Activated CD4-positive, alpha-beta memory T cell treated with anti-CD3 and anti-CD28 coated beads, Interleukin-2, amount 10 ng/mL, durations not matched to agents 7 days and 5 days (primary cell): ENCODE measurements at places on chromosomes 11 and 22. TPM values are rescaled to one million over a fixed set of nuclear protein-coding genes. Genes with fewer than 3 reads are reported as not detected.
A peak's percentile ranks its signal among the peaks of the same experiment; 100 is the strongest.

Gene C2CD3
- total RNA-seq = 30.8 TPM

Gene CRYBB2
- not detected for total RNA-seq

Gene HBB
- not detected for total RNA-seq

Gene DGAT2
- total RNA-seq = 1.5 TPM

Gene KRTAP5-8
- not detected for total RNA-seq

Gene SLC22A6
- not detected for total RNA-seq

Gene MS4A18
- not detected for total RNA-seq

- H3K4me3 ChIP-seq = no peak overlapping the region
- H3K36me3 ChIP-seq = no peaks in the 10 kb centered on the region
- H3K4me1 ChIP-seq = no peaks in the 10 kb centered on the region
- no peak for DNase-seq
- H3K27ac ChIP-seq = no peak overlapping the region
These were observed 15.3 kb upstream of the TRIM29 start for GRCh38 chr11:120153221-120153620.

- no peak overlapping the region for H3K27ac ChIP-seq
- H3K4me1 ChIP-seq = no peaks in the 10 kb centered on the region
- H3K27me3 ChIP-seq = no peaks in the 10 kb centered on the region
These were observed 167.9 kb upstream of the UBASH3B start for GRCh38 chr11:122487669-122488068.

DNA sequence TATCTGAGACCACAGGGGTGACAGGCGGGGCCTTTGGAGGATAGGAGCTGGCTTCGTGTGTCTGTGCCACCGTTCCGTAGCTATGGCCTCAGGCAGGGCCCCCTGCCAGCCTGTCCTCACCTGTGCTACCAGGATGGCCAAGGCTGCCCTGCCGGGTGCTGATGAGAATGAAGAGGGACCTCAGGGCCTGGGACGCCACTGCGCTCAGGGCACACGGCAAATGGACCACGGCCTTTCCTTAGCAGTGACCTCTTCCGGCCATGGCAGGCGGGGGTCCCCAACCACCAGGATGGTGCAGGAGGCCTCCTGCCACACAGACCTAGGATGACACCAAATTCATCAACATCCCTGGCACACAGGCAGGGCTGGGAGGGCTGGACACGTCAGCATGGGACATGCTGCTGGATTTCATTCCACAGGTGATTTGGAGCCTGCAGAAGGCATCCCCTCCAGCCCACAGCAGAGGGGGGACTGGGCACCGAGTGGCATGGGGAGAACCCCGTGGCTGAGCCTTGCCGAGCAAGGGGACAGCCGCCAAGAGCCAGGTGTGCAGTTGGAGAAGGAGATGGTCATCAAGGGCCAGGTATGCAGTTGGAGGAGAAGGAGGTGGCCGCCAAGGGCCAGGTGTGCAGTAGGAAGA is 1321.0 kb downstream of the BRD1 start:
- no peaks in the 10 kb centered on the region for H3K27me3 ChIP-seq
- H3K4me1 ChIP-seq = no peaks in the 10 kb centered on the region
- no peaks in the 10 kb centered on the region for H3K36me3 ChIP-seq
- H3K27ac ChIP-seq = no peak overlapping the region
- H3K4me3 ChIP-seq = no peak overlapping the region
- DNase-seq = no peak

DNA sequence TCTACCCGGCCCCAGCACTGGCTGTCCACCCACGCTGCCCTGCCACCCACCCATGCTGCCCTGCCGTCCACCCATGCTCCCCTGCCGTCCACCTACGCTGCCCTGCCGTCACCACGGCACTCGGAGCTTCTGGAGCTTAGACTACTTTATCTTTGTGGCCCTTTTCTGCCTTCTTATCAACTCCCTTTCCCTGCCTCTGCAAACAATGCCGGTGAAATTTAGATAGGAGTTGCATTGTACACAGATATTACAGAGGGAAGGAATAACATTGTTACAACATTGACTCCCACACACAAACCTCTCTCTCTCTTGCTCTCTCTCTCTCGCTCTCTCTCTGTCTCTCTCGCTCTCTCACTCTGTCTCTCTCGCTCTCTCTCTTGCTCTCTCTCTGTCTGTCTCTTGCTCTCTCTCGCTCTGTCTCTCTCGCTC is 33.7 kb upstream of the BRSK2 start:
- DNase-seq = no peak
- H3K27me3 ChIP-seq = no peaks in the 10 kb centered on the region
- no peak overlapping the region for H3K27ac ChIP-seq
- no peaks in the 10 kb centered on the region for H3K36me3 ChIP-seq

DNA sequence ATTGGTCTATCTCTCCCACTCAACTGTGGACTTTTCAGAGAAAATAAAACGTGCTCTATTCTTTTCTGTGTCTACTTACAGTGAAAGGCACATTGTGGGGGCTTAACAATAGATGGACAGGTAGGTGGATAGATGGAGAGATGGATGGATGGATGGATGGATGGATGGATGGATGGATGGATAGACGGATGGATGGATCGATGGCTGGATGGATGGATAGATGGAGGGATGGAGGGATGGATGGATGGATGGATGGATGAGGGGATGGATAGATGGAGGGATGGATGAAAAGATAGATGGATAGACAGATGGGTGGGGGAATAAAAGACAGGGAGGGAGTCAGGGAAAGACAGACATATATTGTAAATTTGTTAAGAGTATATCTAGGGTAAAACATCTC is 14.2 kb upstream of the SLC1A2 start:
- H3K4me3 ChIP-seq = no peak overlapping the region
- no peaks in the 10 kb centered on the region for H3K4me1 ChIP-seq
- H3K36me3 ChIP-seq = no peaks in the 10 kb centered on the region
- no peak for DNase-seq

GRCh38 chr11:8719721-8720120 is 37.1 kb downstream of the RPL27A start:
- no peak for DNase-seq
- no peaks in the 10 kb centered on the region for H3K36me3 ChIP-seq
- peaks cover 4% of the 10 kb centered on the region for H3K27me3 ChIP-seq
- no peaks in the 10 kb centered on the region for H3K4me1 ChIP-seq
- H3K4me3 ChIP-seq = no peak overlapping the region

GRCh38 chr11:113077379-113077778 is 116.2 kb downstream of the NCAM1 start:
- H3K4me1 ChIP-seq = no peaks in the 10 kb centered on the region
- no peaks in the 10 kb centered on the region for H3K36me3 ChIP-seq

DNA sequence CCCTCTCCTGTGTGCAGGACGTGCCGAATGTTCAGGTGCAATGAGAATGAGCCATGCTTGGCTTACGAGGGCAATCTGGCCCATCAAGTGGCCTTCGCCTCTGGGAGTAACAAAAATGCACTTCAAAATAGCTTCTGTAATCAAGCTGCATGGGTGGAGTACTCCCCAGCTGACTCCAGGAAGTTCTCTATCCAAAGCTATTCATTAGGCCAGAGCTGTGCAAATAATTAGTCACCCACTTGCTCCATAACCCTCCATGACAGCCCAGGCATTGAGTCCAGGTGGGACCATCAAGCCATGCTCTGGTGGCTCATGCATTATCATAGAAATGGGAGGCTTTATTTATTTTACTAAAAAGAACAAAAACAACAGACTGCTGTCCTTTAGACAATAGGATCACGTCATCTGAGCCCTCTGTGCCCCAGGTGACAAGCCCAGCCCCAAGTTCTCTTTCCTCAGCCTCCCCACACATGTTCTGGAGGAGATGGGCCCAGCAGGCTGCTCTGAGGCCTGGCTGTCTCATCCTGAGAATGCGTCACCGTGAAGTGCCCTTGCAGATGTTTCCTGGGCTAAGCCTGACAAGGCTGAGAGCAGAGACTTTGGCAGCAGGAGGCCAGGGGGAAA is 244.7 kb downstream of the ETS1 start:
- peak overlapping the region; percentile 96 for H3K27ac ChIP-seq
- peak; percentile 79 for DNase-seq
- H3K36me3 ChIP-seq = peaks cover 6% of the 10 kb centered on the region
- H3K27me3 ChIP-seq = no peaks in the 10 kb centered on the region

- peaks cover 74% of the 10 kb centered on the region for H3K36me3 ChIP-seq
- H3K4me3 ChIP-seq = peak overlapping the region; percentile 59
These were observed 9.5 kb downstream of the GRK2 start for GRCh38 chr11:67275606-67276409.

DNA sequence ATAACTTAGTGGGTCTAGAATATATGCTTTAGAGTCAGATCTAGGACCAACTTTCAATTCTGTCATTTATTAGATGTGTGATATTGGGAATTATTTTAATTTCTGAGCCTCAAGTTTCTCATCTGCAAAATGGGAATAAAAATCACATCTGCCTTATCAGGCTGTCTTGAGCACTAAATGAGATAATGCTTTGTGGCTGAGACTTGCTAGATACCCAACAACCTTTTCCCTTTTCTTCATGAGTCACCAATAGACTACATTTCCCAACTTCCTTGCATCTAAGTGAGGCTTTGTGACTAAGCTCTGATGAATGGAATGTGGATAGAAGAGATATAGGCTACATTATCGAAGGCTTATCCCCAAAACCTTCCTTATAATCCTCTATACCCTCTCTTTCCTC is 220.7 kb upstream of the SESN3 start:
- H3K27ac ChIP-seq = no peak overlapping the region
- no peak for DNase-seq
- no peaks in the 10 kb centered on the region for H3K36me3 ChIP-seq
- H3K27me3 ChIP-seq = no peaks in the 10 kb centered on the region
- H3K4me1 ChIP-seq = no peaks in the 10 kb centered on the region

DNA sequence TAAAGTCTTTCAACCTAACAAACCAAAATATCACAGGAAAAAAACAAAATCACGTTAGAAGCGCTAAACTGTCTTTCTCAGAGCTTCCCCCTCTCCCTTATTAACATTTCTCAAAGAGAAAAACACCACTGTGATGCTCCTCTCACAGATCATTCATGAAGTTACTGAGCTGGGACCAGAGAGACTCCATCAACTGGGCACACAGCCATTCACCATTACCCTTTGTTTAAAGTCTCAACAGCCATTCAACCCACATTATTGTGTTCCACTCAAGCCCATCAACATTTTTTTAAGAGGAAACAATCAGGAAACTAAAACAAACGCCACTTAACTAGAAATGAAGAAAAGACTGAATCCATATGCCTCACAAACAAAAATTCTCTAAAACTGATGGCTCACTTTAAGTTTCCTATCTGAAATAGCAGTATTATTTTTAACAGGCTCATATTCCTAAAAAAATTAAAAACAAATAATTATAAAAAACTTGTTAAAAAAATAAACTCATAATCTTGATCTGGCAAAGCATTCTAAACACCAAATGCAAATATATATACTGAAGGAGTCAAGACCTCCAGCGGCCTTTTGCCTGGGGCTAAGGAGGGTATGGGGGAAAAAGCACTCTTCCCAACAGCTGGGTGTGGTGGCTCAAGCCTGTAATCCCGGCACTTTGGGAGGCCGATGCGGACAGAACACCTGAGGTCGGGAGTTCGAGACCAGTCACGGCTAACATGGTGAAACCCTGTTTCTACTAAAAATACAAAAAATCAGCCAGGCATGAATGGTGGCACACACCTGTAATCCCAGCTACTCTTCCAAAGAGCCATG is 14.0 kb downstream of the CELF1 start:
- DNase-seq = no peak
- peaks cover 47% of the 10 kb centered on the region for H3K4me1 ChIP-seq
- H3K4me3 ChIP-seq = no peak overlapping the region
- peaks cover 26% of the 10 kb centered on the region for H3K36me3 ChIP-seq

GRCh38 chr11:20672575-20672974 is 3.2 kb downstream of the NELL1 start:
- no peak overlapping the region for H3K27ac ChIP-seq
- no peaks in the 10 kb centered on the region for H3K36me3 ChIP-seq
- H3K27me3 ChIP-seq = peaks cover 44% of the 10 kb centered on the region
- H3K4me3 ChIP-seq = no peak overlapping the region
- H3K4me1 ChIP-seq = no peaks in the 10 kb centered on the region

DNA sequence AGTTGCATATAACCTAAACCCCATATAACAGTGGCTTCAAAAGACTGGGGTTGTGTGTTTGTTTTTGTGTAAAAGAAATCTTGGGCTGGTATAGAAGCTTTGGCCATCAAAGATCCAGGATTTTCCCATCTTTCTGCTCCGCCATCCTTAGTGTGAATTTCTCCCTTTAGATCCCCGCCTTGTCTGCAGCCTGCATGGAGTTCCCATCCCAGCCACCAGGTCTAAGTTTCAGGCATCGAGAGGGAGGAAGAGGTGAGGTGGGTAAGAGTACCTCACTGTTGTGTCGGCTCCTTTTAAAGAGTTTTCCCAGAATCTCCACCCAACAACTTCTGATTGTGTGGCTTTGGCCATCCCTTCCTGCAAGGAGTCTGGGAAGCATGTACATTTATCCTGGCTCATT is 195.5 kb upstream of the SORL1-AS1 start:
- no peak overlapping the region for H3K4me3 ChIP-seq
- H3K4me1 ChIP-seq = peaks cover 24% of the 10 kb centered on the region
- DNase-seq = no peak

- H3K4me3 ChIP-seq = no peak overlapping the region
- H3K4me1 ChIP-seq = no peaks in the 10 kb centered on the region
- H3K27ac ChIP-seq = no peak overlapping the region
- no peaks in the 10 kb centered on the region for H3K36me3 ChIP-seq
- H3K27me3 ChIP-seq = no peaks in the 10 kb centered on the region
- no peak for DNase-seq
These were observed 13.8 kb upstream of the CARD18 start for GRCh38 chr11:105153392-105153791.

GRCh38 chr11:7300281-7300680 is 48.6 kb downstream of the SYT9 start:
- H3K27ac ChIP-seq = no peak overlapping the region
- no peak overlapping the region for H3K4me3 ChIP-seq
- no peaks in the 10 kb centered on the region for H3K4me1 ChIP-seq
- no peaks in the 10 kb centered on the region for H3K27me3 ChIP-seq
- H3K36me3 ChIP-seq = no peaks in the 10 kb centered on the region
- no peak for DNase-seq

GRCh38 chr11:134371436-134372185 is 39.8 kb downstream of the GLB1L2 start:
- no peak overlapping the region for H3K4me3 ChIP-seq
- H3K27me3 ChIP-seq = no peaks in the 10 kb centered on the region
- no peaks in the 10 kb centered on the region for H3K4me1 ChIP-seq
- H3K36me3 ChIP-seq = no peaks in the 10 kb centered on the region
- no peak overlapping the region for H3K27ac ChIP-seq

GRCh38 chr22:31333641-31334040 is 12.5 kb downstream of the PATZ1 start:
- peaks cover 30% of the 10 kb centered on the region for H3K4me1 ChIP-seq
- no peaks in the 10 kb centered on the region for H3K27me3 ChIP-seq
- H3K4me3 ChIP-seq = no peak overlapping the region
- DNase-seq = no peak

- H3K27me3 ChIP-seq = no peaks in the 10 kb centered on the region
- no peak overlapping the region for H3K27ac ChIP-seq
- DNase-seq = no peak
- H3K36me3 ChIP-seq = peaks cover 47% of the 10 kb centered on the region
These were observed 4.8 kb downstream of the SLC35C1 start for GRCh38 chr11:45809456-45810395.

DNA sequence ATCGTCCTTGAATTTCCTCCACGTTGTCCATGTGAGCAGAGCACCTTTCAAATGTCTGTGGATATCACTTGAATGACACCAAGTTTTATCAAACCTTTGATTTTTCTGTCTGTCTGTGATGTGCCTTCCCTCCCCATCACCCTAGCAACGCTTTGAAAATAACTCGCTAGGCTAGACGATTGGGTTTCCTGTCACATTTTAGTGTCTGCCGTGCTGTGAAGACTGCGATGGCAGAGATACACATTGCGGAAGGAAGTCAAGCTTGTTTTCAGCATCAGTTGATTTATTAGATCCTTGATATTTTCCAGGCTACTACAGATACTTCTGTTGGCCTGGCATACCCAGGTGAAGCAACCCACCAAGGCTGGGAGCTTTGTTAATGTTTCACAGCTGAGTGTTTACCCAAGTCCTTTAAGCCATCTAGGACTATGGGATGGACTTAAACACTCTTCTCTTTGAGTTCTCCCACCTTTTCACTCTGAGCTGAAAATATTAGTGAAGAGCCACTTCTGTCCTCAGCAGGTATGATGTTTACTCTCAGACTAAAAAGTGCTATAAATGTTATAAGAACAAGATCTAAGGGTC is 93.6 kb upstream of the CD44 start:
- peak; percentile 82 for DNase-seq
